ENCODE measurements at places on chromosomes 4 and X.

DNA sequence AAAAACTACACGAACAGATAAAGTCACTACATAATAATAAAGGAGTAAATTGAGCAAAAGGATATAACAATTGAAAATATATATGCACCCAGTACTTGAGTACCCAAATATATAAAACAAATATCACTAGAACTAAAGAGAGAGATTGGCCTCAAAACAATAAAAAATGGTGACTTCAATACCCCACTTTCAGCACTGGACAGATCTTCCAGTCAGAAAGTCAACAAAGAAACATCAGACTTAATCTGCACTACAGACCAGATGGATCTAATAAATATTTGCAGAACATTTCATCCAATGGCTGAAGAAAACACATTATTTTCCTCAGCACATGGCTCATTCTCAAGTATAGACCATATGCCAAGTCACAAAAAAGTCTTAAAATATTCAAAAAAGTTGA is 503.6 kb downstream of the NAP1L3 start:
- no peak for DNase-seq

DNA sequence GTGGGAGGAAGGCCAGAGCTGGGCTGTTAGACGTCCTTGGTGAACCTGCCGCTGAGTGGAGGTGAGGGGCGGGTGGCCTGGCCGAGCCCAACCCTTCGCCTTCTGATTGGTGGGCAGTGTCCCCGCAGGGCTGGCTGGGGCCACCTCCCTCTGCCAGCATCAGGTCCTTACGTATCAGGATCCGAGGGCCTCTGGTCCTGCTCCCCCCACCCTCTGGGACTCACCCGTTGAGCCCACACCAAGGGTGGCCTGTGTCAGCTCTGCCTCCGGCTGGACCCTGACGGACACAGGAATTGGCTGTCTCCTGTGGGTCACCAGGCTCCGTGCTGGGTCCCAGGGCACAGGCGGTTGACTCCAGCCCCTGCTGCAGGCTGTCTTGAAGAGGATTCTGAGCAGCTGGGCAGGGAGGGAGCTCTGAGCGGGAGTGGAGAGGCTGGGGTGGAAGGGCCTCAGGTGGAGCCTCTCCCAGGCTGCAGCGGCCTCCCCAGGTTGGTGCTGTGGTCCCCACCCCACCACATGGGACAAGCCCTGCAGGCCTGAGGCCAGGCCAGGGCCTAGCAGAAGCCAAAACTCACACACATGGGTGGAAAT is 58.4 kb upstream of the NKX1-1 start:
- no peak for DNase-seq

GRCh38 chrX:49876750-49877149 is 2.5 kb upstream of the USP27X start:
- DNase-seq, result no peak

- no peak for DNase-seq
Measured at GRCh38 chrX:136493011-136493410, 4.4 kb upstream of the HTATSF1 start.

DNA sequence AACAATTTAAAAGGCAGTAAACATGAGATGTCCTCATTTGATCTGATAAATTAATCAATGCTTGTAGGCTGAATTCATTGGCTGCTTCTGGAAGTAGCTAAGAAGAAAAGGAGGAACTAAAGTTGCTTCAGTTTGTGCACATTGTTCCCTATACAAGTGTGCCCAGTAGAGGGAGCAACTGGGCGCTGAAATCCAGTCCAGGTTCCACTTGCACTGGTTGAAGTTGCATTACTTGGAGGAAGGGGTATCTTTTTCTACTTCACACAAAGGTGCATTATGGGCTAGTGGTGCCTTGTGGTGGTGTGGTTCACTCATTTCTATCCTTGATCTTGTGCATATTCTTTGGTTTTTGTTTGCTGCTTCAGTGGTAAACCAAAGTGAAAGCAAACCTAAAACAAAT is 67.9 kb upstream of the SOX3 start:
- no peak for DNase-seq

- DNase-seq, result no peak
Measured at GRCh38 chr4:141375855-141376254, 155.2 kb downstream of the ZNF330 start.

DNA sequence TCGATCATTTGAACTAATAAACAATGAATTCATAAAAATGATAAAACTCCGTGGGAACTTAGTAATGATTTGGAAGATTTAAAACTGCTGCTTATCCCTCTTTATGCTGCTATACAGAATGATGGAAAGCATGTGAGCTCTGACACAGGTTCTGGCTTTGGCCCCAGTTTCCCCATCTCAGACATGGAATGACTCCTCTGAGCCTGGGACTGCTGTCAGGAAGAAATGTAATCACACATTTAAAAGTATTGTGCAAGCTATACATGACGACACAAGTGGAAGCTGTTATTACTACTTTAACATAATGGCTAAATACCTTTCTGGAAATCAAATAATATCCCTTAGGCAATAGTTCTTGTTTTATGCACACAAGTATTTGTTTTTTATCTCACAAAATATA is 161.7 kb downstream of the DCHS2 start:
- no peak for DNase-seq

GRCh38 chr4:5477613-5478012 is 230.7 kb downstream of the EVC2 start:
- DNase-seq, result no peak

- no peak for DNase-seq
Measured at GRCh38 chr4:14769993-14770392, 232.3 kb upstream of the CPEB2 start.

GRCh38 chr4:81335122-81335912 is 120.3 kb upstream of the PRKG2 start:
- no peak for DNase-seq

DNA sequence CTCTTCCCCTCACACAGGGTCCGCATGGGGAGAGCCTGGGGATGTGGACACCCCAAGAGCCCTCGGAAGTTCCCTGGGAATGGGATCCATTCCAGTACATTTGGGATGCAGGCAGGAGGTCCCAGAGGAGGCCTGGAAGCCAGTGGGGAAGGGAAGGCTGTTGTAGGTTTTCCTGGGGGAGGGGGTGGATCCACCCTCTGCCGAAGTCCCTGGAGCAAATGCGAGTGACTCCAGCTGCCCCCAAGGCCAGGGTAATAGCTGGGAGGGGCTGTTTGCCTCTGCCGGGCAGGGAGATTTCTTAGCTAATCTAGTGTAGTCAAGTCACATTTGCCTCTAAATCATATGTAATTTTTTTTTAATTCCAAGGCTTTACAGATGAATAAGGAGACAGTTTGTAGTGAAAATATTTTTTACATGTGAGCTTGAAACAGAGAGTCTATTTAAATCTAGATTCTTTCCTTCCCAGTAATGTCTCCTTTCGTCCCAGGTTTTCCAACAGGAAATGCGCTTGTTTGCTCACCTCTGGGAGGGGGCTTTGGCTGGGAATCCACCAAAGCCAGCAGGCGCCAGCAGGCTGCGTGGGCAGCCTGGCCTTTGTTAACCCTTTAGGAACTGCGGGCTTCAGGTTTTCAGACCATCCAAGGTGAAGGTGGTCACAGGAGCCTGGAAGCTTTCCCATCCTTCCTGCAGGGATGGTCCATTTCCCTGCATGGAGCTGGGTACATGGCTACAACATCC is 26.8 kb downstream of the SH3TC1 start:
- DNase-seq, result no peak

DNA sequence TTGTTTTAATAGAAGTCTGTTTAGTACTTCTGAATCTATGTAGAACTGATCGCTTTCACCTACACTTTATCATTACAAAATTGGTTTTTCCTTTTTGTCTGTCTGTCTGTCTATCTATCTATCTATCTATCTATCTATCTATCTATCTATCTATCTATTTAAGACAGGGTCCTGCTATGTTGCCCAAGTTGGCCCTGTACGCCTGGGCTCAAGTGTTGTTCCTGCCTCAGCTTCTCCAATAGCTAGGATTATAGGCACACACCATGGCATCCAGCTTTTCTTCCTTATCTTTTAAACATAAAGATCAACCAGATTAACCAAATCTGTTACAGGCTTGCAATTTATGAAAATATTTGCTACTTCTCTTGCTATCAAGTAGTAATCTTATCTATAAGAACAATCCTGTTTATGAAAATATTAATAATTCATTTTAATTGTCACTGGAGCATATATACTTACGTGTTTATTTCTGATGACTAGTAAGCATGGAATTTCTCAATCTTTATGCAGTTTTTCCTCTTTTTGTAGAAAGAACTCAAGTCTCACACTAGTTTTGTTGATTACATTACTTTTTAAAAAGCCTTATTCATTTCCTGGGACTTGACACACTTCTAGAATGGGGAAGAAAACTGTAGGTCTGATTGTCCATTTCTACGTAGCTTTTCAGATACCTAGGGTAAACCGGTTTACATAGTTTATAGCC is 24.5 kb downstream of the KIAA0232 start:
- DNase-seq, result no peak

- DNase-seq, result no peak
Measured at GRCh38 chrX:108091878-108092291, 307 bp downstream of the ATG4A start.

- DNase-seq, result no peak
Measured at GRCh38 chr4:76016393-76016792, 6.9 kb downstream of the CXCL10 start.

DNA sequence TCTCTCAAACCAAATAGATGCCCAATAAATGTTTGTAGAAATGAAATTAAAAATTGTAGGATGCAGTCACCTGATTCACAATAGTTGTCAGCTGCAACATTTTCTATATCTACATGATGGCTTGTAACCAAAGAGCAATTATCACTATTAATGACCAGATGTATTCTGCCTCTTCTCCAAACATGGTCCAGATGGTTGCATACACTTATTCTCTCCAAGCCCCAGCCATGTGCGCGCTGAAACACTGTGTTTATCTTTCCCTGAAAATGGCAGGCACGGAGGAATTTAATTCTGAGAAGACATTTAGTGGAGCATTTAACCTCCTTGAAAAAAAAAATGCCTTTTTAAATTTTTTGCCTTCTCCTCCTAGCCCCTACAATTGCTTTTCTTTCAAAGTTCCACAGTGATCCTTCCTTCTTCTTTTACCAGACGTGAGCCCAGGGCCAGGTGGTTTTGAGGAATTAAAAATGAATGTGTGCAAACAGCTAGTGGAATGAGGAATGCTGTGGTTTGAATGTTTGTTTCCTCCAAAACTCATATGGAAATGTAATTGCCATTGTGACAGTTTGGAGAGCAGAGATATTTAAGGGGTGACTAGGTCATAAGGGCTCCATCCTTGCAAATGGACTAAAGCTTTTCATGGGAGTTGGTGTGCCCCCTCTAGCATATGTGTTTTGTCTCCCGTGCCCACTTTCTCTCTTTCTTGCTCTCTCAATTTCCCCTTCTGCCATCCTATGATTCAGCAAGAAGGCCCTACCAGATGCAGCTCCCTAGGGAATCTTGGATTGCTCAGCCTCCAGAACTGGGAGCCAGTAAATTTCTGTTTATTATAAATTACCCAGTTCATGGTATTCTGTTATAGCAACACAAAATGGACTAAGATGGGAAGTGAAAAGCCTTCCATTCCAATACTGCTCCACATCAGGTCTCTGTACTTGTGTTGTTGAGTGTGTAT is 136.0 kb downstream of the GABRB1 start:
- DNase-seq, result no peak

GRCh38 chrX:11770320-11770719 is 12.3 kb downstream of the MSL3 start:
- peak; percentile 23 for DNase-seq

- DNase-seq, result no peak
Measured at GRCh38 chrX:149570668-149571067, 16.6 kb downstream of the MAGEA9B start.

DNA sequence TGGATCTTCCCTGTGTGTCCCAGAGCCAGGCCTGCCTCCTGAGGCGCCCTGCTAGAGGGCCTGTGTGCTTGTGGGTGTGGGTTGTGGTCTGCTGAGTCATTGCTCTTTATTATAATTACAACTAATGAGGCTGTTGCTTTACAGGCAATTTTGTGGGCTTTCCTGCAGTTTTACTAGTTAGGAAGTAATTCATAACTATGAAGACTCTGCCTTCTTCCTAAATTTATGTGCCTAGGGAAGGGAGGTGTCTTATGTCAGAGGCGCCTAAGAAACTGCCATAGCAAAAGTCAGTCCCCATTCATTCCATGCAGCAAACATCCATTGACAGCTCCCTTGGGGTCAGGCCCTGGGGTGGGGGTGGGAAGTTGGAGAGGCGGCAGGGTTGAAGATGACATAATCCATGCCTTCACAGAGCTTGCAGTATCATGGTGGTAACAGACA is 359.2 kb downstream of the IDS start:
- no peak for DNase-seq

GRCh38 chr4:181698221-181698620 is 545.0 kb upstream of the TENM3 start:
- no peak for DNase-seq

- DNase-seq, result no peak
Measured at GRCh38 chrX:132710656-132711155, 221.9 kb upstream of the MBNL3 start.

- DNase-seq, result no peak
Measured at GRCh38 chr4:16569790-16570189, 328.7 kb downstream of the LDB2 start.

DNA sequence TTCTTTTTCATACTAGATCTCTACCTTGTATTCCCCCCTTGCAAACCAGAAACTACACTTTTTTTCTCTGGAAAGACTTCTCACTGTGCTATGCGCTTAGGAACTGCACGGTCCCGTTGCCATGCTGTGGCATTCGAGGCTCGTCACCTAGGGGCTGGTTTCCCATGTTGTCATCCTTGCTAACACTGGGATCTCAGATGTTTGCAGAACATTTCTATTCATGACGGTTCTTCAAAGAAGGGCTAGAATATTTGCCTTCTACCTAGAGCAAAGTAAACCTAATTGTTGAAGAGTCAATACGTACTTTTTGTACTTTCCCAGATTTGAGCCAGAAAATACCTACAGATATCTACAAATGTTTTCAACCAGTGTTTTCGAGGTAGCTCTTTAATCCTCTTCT is 41.0 kb downstream of the RS1 start:
- no peak for DNase-seq

GRCh38 chrX:21960569-21961541 is 20.3 kb downstream of the SMS start:
- DNase-seq, result no peak

GRCh38 chr4:37946503-37947179 is 13.6 kb upstream of the PTTG2 start:
- no peak for DNase-seq

GRCh38 chr4:119794113-119794512 is 165.5 kb upstream of the PDE5A start:
- DNase-seq, result no peak

- no peak for DNase-seq
Measured at GRCh38 chrX:48465336-48465933, 4.6 kb downstream of the SLC38A5 start.

DNA sequence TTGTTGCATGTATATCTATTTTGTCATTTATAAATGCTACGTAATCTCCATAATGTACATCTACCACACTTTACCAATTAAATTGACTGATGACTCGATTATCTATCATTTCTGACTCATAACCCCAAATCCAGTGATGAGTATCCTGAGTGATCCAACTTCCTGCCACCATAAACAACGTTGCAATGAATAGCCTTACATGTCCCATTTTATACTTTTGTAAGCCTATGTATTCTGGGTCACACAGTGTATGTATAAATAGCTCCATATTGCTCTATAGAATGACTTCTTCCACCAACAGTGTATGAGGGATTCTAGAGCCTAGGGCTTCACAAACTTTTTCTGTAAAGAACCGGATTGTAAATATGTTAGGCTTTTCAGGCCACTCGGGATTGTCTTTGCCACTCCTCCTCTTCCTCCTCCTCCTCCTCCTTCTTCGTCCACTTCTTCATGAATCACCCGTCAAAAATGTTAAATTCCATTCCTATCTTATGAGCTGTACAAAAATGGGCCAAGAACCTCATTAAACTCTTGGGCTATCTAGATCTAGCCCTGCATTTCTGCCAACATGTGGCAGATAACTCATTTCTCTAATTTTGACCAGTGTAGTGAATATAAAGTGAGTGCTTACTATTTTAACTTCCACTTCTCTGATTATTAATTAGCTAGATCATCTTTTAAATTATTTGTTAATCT is 672.2 kb upstream of the AMOT start:
- no peak for DNase-seq

Data from stimulated activated CD4-positive, alpha-beta T cell treated with anti-CD3 and anti-CD28 coated beads, Interleukin-4, amount 100 ng/mL, for 1 hour (primary cell).